Stimulated activated naive CD4-positive, alpha-beta T cell treated with Interleukin-2 at 50 U/mL for 16 hours (primary cell): ENCODE measurements at places on chromosomes 1 and 21.

DNA sequence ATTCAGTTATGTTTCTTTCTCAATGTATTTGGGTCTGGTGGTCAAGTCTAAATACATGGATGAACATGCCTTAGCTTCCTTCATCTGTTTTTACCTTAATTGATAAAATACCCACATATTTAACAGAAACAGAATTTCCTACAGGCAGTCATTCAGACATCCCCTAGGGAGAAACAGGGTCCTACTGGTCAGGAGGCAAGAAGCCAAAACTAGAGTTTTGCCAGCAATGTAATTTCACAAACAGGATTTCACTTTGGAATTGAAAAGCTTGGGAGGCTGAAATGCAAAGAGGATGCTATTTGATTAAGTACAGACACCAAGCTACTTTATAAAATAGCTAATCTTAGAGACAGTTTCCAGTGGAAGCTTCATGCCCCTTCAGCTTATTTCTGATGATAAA, 224.2 kb downstream of the SIPA1L2 start:
- DNase-seq, result no peak

GRCh38 chr1:54136269-54136896, 16.4 kb downstream of the CDCP2 start:
- DNase-seq, result no peak

DNA sequence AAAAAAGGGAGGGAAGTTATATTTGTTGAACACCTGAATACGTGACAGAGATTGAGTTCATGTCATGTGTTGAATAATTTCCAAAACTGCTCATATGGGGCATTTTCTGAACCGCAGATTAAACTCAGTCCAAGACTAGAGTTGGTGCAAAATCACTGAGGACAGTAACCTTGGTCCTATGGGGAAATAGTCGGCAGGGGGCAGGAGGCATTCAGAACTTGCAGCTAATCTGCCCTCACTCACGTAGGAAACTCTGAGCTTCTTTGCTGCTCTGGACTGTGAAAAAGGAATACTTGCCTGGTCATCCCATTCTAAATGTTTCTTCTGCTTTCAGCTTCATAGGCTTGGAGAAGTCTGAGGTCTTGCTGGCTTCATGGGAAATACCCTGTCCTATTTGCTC, 228.3 kb upstream of the ZP4 start:
- DNase-seq, result no peak

DNA sequence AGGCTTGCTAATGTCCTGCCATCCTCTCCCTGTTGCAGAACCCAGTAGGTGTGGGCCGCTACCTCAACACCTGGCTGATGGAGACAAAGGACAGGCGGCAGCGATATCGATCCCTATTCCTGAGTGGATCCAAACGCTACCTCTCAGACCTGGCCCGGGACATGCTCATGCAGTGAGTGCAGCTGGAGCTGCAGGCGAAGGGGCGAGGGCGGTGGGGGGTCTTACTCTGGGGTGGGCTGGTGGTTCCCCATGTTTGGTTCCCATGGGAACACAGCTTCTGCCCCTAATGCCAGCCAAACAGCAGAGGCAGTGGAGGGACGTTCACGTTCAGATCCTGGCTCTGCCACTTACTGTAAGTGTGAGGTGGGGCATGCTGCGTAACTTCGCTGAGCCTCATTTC, 15.8 kb upstream of the TTC22 start:
- no peak for DNase-seq

- no peak for DNase-seq
Observed at GRCh38 chr1:17564458-17565393, 25.2 kb downstream of the ARHGEF10L start.

DNA sequence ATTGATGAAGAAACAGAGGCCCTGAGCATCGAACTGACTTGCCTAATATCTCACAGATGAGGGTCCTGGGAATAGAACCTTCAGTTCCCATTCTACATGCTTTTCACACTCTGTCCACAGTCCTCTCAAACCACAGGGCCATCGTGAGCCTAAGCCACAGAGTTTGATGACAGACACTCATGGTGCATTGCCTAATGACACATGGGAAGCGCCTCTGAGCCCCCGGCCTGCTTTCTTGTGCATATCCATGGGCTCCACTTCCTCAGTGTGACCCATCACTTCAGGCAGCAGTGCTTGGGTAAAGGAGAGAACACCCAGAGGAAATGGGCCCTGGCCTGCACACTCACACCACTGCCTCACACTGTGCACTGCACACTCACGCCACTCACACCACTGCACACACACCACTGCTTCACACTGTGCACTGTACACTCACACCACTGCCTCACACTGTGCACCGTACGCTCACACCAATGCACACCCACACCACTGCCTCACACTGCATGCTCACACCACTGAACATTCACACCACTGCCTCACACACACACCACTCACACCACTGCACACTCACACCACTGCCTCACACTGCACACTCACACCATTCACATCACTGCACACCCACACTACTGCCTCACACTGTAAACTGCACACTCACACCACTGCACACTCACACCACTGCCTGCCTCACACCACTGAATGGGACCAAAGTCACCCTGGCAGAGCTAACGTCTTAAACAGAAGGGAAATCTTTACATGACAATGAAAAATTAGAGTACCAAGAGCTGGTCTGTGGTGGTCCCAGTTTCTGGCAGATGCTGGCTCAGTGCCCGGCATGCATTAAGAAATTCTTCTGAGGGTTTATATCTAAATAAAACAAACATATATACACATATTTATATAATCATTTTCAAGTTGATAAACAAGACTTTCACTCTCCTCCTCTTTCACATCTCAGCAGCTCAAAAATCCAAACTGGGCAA, 53.0 kb downstream of the KANK4 start:
- no peak for DNase-seq

GRCh38 chr1:70866542-70867264, 180.9 kb downstream of the PTGER3 start:
- no peak for DNase-seq

GRCh38 chr1:231162970-231163829, 1.3 kb downstream of the TRIM67 start:
- DNase-seq, result no peak
